Brain (organoid and tissue), 16 donors: ENCODE measurements at places on chromosomes 4 and X.

DNA sequence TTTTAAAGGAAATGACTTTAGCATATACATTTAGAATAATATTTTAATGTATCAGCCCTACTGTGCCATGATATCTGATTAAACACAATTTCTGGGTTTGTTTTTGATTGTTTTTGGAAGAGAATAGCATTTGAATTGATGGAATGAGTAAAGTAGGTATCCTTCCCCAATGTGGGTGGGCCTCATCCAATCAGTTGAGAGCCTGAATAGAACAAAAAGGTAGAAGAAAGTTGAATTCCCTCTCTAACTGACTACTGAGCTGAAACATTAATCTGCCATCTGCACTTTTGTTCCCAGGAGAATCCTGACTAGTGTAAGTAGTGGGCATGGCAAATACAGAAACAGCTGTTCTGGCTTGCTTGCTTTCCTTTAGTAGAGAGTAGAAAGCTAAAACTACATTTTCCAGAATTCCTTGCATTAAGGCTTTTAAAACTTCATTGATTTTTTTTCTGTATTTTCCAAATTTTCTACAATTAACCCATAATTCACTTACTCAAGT is 9.7 kb upstream of the SEC24D start:
- no peak for DNase-seq

- DNase-seq, result no peak
These were observed 17.2 kb upstream of the FGFR3 start for GRCh38 chr4:1775731-1776500.

DNA sequence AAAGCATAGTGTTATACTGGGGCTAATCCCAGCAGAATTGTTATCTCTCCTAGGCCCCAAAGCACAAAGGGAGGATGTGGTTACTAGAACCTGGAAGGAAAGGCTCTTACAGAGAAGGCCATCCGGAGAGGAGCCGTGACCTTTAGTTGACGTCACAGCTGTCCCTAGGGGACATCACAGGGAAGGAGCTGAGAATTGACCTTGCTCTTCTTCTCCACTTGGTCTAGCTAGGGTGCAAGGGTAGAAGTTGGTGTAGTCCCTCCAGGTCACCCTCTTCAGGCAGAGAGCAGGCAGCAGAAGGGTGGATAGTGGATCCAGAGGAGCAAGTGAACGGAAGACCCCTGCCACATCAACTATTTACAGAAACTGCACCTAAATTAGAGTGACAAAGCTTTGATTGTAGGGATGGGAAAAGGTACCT is 22.8 kb upstream of the FGF2 start:
- DNase-seq, result no peak

DNA sequence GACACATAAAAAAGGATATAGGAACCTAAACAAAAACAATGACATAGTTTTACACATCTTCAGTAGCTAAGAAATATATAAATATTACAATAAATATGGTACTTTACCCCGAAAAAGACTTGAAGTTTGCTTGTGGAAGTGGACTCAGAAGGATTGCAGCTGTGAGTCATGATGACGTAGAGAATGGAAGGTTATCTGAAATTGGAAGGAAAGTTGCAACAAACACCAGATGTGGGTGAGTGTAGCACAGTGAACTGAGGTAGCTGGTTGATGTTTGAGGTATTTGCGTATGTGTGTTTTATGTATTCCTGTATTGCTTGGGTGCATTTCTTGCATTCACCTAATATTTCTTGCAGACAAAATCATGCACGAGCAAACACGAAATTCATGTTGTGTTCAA is 113.0 kb downstream of the ARX start:
- DNase-seq, result no peak

DNA sequence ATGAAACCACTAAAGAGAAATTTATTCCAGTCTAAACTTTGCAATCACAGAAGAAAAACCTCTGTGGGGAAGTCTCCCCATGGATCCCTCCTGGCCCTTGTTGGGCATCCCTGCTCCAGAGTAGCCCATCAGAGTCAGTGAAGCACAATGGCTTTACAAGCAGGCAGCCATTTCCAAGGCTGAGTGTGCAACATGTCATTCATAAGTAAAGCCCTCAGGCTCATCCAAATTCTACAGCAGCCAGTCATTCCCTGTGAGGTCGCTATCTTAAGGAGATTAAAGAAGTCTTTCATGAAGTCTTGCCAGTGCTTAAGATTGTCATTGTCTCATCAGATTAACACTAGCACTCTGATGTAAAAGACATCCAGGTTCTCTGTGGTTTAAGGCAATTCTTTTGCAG is 17.0 kb upstream of the MAPK10 start:
- DNase-seq, result no peak

GRCh38 chr4:151563194-151563593 is 154.2 kb downstream of the FHIP1A start:
- DNase-seq, result no peak

GRCh38 chrX:49992853-49993252 is 70.5 kb downstream of the CLCN5 start:
- DNase-seq, result no peak

DNA sequence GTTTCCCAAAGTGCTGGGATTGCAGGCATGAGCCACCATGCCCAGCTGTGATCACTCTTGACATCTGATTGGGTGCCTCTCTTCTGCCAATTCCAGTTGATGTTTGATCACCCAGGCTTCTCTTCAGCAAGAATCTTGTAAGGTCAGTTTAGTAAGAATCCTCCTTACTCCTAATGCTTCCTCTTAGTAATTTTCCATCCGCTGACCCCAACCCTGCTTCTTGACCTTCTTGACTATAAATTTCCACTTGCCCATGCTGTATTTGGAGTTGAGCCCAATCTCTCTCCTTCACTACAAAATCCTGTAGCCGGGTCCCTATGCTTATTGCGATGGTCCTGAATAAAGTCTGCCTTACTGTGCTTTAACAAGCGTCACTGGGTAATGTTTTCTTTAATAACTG is 75.4 kb downstream of the DDIT4L start:
- no peak for DNase-seq

DNA sequence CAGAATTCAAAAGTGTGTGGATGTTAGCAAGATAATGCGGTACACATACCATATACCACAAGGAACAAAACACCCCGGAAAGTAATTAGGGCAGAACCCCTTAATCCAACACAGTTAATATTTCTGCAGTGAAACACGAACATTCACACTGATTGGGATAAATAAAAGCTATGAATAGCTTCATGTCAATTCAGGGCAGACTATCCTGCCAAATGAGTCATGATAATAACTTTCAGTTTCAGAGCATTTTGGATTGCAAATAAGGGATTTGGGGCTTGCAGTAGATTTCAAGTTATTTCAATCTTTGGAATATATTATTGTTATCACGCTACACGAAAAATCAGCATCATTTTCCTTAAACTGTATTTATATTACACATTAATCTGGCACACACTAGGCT is 24.3 kb downstream of the IRF2 start:
- DNase-seq, result no peak

GRCh38 chr4:9765091-9765490 is 16.3 kb upstream of the DRD5 start:
- DNase-seq, result no peak

GRCh38 chr4:159151689-159152088 is 48.8 kb downstream of the RAPGEF2 start:
- DNase-seq, result no peak

- no peak for DNase-seq
These were observed 42.1 kb downstream of the PDGFC start for GRCh38 chr4:156929386-156930105.

- DNase-seq, result no peak
These were observed 156.4 kb downstream of the HS6ST2 start for GRCh38 chrX:132802033-132802432.

DNA sequence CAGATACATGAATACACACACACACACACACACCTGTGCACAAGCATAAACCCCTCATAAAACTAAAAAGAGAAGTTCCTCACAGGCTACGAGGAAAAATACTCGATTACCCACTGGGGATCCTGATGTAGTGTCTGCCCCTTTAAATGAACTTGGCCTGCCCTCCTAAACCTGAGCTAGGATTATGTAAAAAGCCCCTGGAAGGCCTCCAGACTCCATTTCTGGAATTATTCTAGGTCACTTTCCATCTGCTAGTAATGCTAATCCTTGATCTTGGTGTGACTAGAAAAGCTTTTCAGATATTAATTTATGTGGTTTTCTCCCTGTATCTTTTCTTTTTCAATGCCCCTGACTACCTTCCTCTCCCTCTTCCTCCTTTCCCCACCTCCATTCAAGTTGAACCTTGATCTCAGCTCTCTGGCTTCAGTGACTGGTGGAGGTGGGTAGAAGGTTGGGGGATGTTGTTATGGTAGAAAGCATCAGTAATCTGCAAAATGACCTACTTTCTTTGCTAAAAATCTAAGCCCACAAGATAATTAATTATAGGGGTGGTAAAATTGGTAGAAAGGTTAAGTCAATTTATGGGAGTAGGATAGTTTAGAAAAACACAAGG is 25.5 kb upstream of the ZNF330 start:
- DNase-seq, result no peak

DNA sequence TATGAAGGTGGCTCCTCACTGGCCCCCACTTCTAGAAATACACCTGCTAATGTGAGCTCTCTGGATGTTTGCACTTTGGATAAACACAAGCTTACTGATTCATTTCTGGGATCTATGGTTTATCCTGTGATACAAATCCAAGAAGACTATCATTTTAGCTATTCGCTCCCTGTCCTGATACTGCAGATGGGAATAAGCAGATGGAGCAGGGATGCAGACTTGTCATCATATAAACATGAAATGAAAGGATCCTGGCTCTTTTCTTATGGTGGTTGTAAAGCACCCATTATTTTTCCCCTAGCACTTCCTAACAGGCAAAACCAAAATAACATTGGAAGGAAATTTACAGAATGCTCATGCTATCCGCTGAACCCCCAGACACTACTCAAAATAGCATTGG is 162.9 kb upstream of the NOCT start:
- no peak for DNase-seq

- no peak for DNase-seq
These were observed 1.0 kb downstream of the NOA1 start for GRCh38 chr4:56976283-56976836.

GRCh38 chr4:15349965-15350364 is 77.9 kb upstream of the C1QTNF7 start:
- no peak for DNase-seq

- DNase-seq, result no peak
These were observed 217.0 kb downstream of the GUCY2F start for GRCh38 chrX:109264878-109265277.

DNA sequence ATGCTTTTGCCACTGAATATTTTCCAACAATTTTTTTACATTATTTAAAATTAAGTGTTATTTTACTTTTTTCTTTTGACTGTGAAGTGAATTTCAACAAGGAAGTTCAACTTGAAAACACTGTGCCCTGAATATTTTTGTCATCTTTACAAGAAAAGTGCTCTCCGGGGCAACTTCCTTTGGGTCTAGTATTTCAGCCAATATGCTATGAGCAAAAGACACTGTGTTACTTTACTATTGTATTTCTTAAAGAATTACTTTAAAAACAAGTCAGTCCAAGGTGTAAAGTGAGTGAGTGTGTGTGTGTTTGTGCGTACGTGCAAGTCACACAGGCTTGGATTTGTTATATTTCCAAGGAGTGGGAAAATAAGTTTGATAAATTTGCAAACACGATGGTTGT is 7.6 kb upstream of the USP53 start:
- DNase-seq, result no peak

DNA sequence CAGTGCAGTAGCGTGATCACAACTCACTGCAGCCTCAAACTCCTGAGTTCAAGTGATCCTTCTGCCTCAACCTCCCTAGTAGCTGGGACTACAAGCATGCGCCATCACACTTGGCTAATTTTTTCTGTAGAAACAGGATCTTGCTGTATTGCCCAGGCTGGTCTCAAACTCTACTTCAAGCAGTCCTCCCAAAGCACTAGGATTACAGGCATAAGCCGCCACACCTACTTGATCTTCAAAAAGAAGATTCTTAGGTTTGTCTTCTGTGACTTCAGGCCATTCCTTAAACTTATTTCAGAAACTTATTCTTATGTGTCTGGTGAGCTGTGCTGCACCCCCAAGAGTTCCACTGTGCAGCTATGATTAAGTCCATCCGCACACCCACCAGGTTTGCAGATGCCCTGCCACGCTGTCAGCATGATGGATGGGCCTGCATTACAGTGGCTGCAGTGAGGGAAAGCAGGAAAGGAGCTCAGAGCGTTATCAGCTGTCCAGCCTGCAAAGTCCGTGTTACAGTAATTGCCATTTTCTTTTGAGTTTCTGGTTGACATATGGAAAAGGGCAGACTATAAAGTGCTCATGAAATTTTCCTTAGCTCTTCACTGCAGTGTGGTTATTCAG is 146.6 kb downstream of the AASDH start:
- DNase-seq, result peak; percentile 23

GRCh38 chr4:160772668-160773067 is 1391.1 kb downstream of the FSTL5 start:
- DNase-seq, result peak; percentile 10

- no peak for DNase-seq
These were observed 993.6 kb downstream of the ARAP2 start for GRCh38 chr4:35250761-35251160.

- DNase-seq, result no peak
These were observed 6.2 kb downstream of the LINC00632 start for GRCh38 chrX:140715787-140716186.

- DNase-seq, result no peak
These were observed 795.4 kb upstream of the MAGEB2 start for GRCh38 chrX:29419774-29420553.

- DNase-seq, result no peak
These were observed 226.3 kb downstream of the ZIC3 start for GRCh38 chrX:137792214-137792613.

DNA sequence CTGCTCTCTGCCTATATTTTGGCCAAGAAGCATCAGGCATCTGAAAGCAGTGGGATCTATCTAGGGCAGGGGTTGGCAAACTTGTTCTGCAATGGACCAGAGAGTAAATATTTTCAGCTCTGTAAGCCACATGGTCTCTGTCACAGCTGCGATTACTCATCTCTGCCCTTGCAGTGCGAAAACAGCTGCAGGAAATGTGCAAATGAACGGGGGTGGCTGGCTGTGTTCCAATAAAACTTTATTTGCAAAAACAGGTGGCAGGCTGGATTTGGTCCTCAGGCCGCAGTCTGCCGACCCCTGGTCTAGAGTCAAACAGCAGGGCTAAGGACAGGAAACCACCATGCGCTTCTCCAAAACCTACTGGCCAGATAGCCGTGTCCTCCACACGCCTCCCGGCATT is 48.6 kb downstream of the ACOX3 start:
- no peak for DNase-seq

DNA sequence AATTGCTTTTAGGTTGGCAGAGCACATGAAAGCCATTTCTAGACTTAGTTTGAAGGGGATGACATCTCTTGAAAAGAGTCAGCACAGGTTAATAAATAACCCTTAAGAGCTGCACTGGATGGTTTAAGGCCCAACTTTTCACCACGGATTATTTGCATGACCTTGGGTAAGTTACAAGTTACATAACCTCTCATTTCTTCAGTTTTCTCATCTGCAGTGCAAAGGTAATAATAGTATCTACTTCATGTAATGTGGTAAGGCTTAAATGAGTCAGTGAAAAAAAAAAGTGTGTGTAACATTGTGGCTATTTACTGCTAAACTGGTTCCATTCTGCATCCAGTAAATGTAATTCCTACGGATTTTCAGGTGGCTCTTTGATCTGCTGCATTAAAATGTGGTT is 715.8 kb downstream of the CCSER1 start:
- no peak for DNase-seq
